ENCODE measurements at places on chromosomes 6 and 20.
A peak's percentile ranks its signal among the peaks of the same experiment; 100 is the strongest.

- H3K27me3 ChIP-seq = peaks cover 60% of the 10 kb centered on the region
- H3K36me3 ChIP-seq = no peaks in the 10 kb centered on the region
- no peak overlapping the region for H3K27ac ChIP-seq
- H3K4me1 ChIP-seq = no peaks in the 10 kb centered on the region
Measured at GRCh38 chr20:59571551-59572314, 32.6 kb upstream of the PHACTR3 start.

DNA sequence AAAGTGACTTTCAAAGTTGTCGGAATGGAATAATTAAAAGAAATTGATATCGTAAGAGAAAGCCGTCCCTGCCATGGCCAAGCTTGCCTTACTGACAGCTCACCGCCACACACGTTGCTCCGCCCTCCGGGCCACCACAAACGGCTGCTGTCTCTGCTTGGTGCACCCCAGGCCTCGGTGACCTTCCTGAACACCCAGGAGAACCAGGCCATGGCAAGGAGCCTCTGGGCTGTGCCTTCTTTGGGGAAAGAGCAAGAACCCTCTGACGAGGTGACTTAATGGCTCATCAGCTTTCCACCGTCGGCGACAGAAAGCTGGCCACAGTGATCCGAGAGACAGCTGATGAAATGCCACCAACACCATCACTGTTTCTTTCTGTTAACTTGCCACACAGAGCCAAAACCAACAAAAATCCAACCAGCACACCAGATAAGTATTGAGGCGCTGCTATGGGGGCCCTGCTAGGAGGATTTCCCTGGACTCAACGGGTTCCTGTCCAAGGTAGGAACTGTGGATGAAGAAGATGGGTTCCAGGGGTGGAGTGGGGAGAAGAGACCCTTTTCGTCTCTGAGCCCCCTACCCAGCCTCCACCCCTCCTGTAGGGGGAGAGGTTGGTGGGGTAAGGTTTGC is 61.4 kb downstream of the NPEPL1 start:
- H3K27me3 ChIP-seq = peaks cover 29% of the 10 kb centered on the region
- no peak overlapping the region for H3K4me3 ChIP-seq
- H3K36me3 ChIP-seq = no peaks in the 10 kb centered on the region
- no peak for DNase-seq
- H3K27ac ChIP-seq = no peak overlapping the region

DNA sequence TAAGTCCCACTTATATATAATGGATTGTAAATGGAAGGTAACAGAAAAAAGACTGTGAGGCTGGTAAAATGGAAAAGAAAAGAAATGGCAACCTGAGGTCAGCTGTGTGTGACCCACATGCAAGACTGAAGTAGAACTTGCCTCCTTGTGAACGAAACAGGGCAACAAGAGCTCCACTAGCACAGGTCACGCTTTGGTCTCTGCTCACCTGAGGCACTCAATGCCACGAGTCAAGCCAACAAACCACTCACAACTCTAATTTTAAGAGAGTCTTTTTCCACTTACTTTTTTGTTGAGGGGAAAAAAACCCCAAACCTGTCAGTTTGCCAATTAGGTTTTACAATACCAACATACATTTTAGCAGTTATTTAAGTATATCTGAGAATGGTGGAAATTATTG is 65.2 kb downstream of the PDE10A start:
- H3K4me3 ChIP-seq = no peak overlapping the region
- H3K27me3 ChIP-seq = no peaks in the 10 kb centered on the region
- H3K4me1 ChIP-seq = no peaks in the 10 kb centered on the region
- H3K36me3 ChIP-seq = no peaks in the 10 kb centered on the region
- DNase-seq = no peak

GRCh38 chr20:8050157-8050837 is 30.7 kb upstream of the TMX4 start:
- H3K27ac ChIP-seq = no peak overlapping the region
- peaks cover 2% of the 10 kb centered on the region for H3K27me3 ChIP-seq
- no peak overlapping the region for H3K4me3 ChIP-seq
- no peaks in the 10 kb centered on the region for H3K36me3 ChIP-seq
- DNase-seq = no peak

DNA sequence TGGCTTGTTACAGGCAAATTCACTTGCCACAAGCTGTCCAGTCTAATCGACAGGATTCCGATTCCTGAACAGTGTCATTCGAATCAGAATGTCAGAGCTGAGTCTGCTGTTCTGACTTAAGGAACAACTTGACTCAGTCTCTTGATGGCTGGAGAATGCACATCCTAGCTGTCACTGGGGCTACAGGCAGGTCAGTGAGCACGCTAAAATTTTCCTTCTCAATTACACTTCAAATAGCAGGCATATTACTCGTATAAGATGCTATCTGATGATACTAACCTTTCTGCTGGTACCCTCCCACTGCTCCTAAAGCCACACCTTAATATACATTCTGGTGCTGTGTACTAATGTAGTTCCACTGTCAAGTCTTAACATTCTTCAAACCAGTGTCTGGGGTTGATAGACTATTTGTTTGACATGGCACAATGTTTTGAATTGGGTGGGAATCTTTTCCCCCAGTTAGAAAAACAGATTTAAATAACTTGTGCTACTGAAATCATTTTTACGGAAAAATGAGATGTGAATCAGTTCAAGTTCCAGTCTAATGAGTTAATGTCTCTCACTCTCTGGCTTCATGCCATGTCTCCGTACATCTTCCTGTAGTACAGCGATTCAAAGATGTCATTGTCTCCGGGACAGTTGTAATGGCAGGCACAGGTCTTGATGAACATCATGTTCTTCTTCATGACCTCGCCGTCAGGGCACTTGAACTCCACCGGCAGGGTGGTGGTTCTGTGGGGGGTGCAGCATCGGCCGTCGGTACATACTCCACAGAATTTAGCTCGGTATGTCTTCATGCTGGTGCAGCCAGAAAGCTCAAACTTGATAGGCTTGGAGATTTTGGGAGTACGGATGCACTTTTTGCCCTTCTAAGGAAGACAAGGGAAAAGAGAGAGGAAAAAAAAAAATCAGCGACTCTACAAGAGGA is 2.2 kb downstream of the CCN2 start:
- H3K4me3 ChIP-seq = peak overlapping the region; percentile 76
- peaks cover 4% of the 10 kb centered on the region for H3K4me1 ChIP-seq
- peaks cover 6% of the 10 kb centered on the region for H3K36me3 ChIP-seq
- peaks cover 67% of the 10 kb centered on the region for H3K27me3 ChIP-seq
- H3K27ac ChIP-seq = no peak overlapping the region
- no peak for DNase-seq

GRCh38 chr6:160426136-160426535 is 78.0 kb downstream of the SLC22A3 start:
- no peak overlapping the region for H3K27ac ChIP-seq
- no peak overlapping the region for H3K4me3 ChIP-seq

- H3K36me3 ChIP-seq = no peaks in the 10 kb centered on the region
- H3K27ac ChIP-seq = peak overlapping the region; percentile 33
- DNase-seq = no peak
- H3K4me1 ChIP-seq = peaks cover 8% of the 10 kb centered on the region
- no peaks in the 10 kb centered on the region for H3K27me3 ChIP-seq
Measured at GRCh38 chr6:79672631-79673111, 41.5 kb downstream of the SH3BGRL2 start.

- no peak overlapping the region for H3K27ac ChIP-seq
- no peaks in the 10 kb centered on the region for H3K4me1 ChIP-seq
- no peak for DNase-seq
- H3K36me3 ChIP-seq = no peaks in the 10 kb centered on the region
Measured at GRCh38 chr20:54643761-54644160, 168.4 kb downstream of the DOK5 start.

DNA sequence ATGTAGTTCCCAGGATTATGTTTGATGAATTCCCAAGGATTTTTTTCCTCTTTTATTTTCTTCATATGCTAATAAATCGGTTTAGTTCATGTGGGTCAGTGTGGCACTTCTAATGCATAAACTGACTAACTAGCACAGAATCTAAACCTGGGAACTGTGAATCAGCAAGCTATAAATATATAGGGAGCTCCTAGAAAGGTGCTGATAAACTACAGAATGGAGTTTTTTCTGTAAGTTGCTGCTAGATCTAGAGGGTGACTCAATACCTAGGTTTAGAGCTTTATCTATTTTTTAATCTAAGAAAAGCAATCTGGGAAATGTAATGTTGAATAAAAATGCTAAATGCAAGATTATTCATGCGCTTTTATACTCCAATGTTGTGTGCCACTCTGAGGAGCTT is 118.8 kb upstream of the PTCHD4 start:
- H3K27ac ChIP-seq = no peak overlapping the region
- DNase-seq = no peak
- no peaks in the 10 kb centered on the region for H3K4me1 ChIP-seq
- H3K4me3 ChIP-seq = no peak overlapping the region
- H3K27me3 ChIP-seq = no peaks in the 10 kb centered on the region
- no peaks in the 10 kb centered on the region for H3K36me3 ChIP-seq

DNA sequence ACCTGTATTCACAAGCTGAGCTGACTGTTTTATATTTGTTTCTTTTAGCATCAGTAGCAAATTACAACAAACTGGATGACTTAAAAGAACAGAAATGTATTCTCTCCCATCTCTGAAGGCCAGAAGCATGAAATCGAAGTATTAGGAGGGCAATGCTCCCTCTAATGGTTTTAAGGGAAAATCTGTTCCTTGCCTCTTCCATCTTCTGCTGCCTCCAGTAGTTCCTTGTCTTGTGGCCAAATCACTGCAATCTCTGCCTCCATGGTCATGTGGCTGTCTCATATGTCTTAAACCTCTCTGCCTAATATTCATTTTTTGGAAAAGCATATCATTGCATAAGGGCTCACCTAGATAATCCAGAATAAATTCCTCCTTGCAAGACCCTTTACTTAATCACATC is 25.2 kb upstream of the ASCC3 start:
- no peak overlapping the region for H3K27ac ChIP-seq
- H3K27me3 ChIP-seq = peaks cover 8% of the 10 kb centered on the region
- H3K4me1 ChIP-seq = no peaks in the 10 kb centered on the region
- H3K36me3 ChIP-seq = no peaks in the 10 kb centered on the region
- no peak overlapping the region for H3K4me3 ChIP-seq

- no peaks in the 10 kb centered on the region for H3K4me1 ChIP-seq
- no peak overlapping the region for H3K4me3 ChIP-seq
- no peak overlapping the region for H3K27ac ChIP-seq
Measured at GRCh38 chr20:40197691-40198090, 491.3 kb downstream of the MAFB start.

DNA sequence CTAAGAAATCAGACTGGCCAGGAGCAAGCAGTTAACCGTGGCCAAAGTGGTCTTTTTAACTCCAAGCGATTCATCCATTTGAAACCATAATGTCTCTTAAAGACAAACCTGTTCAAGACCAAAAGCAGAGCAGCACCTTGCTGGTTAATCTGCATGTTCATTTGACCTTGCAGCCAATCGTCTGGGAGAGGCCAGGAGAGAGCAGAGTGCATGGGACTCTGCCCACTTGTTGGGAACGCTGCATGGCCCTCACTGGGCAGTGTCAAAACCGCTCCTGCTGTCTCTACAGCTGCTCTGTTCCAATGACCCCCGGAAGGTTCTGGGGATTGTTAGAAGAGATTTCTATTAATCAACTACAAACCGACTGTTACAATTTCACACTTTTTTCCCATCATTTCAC is 79.6 kb downstream of the OLIG3 start:
- H3K36me3 ChIP-seq = no peaks in the 10 kb centered on the region
- H3K27ac ChIP-seq = peak overlapping the region; percentile 86
- DNase-seq = no peak
- peak overlapping the region; percentile 78 for H3K4me3 ChIP-seq
- H3K27me3 ChIP-seq = no peaks in the 10 kb centered on the region

GRCh38 chr6:32664827-32665362 is 1.6 kb downstream of the HLA-DQB1 start:
- peaks cover 66% of the 10 kb centered on the region for H3K4me1 ChIP-seq
- peak overlapping the region; percentile 90 for H3K4me3 ChIP-seq
- no peaks in the 10 kb centered on the region for H3K27me3 ChIP-seq
- H3K36me3 ChIP-seq = peaks cover 44% of the 10 kb centered on the region
- H3K27ac ChIP-seq = peak overlapping the region; percentile 85
- peak; percentile 41 for DNase-seq

DNA sequence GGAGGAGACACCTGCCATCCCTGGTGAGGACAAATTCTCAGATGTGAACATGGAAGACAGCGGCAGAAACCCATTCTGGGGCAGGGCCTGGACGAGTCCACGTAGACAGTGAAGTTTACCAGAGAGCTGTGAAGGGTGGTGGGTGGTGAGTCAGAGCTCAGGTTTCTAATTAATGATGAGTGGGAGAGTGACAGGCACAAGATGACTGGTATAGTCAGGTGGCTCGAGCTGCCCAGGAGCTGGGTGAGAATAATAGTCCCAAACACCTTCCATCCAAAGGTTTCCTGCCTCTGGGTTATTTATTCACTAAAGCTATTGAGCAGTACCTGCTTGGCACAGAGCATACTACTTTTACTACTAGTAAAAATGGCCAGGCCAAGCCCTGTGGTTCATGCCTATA is 6.0 kb downstream of the TLDC2 start:
- H3K4me3 ChIP-seq = no peak overlapping the region
- H3K4me1 ChIP-seq = peaks cover 4% of the 10 kb centered on the region
- DNase-seq = no peak

GRCh38 chr6:125926711-125927110 is 29.9 kb upstream of the HINT3 start:
- H3K4me1 ChIP-seq = no peaks in the 10 kb centered on the region
- DNase-seq = no peak
- H3K27me3 ChIP-seq = no peaks in the 10 kb centered on the region
- peaks cover 50% of the 10 kb centered on the region for H3K36me3 ChIP-seq
- H3K4me3 ChIP-seq = no peak overlapping the region
- H3K27ac ChIP-seq = peak overlapping the region; percentile 44

GRCh38 chr6:90139272-90139817 is 157.3 kb downstream of the BACH2 start:
- no peaks in the 10 kb centered on the region for H3K4me1 ChIP-seq
- DNase-seq = no peak
- peaks cover 21% of the 10 kb centered on the region for H3K27me3 ChIP-seq
- no peak overlapping the region for H3K27ac ChIP-seq
- no peak overlapping the region for H3K4me3 ChIP-seq

- H3K27me3 ChIP-seq = peaks cover 15% of the 10 kb centered on the region
- H3K4me3 ChIP-seq = no peak overlapping the region
- DNase-seq = no peak
- no peak overlapping the region for H3K27ac ChIP-seq
Measured at GRCh38 chr6:75379536-75379935, 94.9 kb upstream of the TMEM30A start.

- no peak for DNase-seq
- peaks cover 38% of the 10 kb centered on the region for H3K27me3 ChIP-seq
- peak overlapping the region; percentile 68 for H3K27ac ChIP-seq
- H3K36me3 ChIP-seq = no peaks in the 10 kb centered on the region
- H3K4me3 ChIP-seq = no peak overlapping the region
- peaks cover 4% of the 10 kb centered on the region for H3K4me1 ChIP-seq
Measured at GRCh38 chr20:50673466-50674137, 17.7 kb downstream of the RIPOR3 start.
